Muscle of arm (tissue), 14 donors: ENCODE measurements at places on chromosomes 7 and 10.
A peak's percentile ranks its signal among the peaks of the same experiment; 100 is the strongest.

GRCh38 chr7:46710927-46711326 is 789.9 kb upstream of the IGFBP3 start:
- DNase-seq, result no peak

GRCh38 chr7:16462431-16462889 is 3.1 kb downstream of the SOSTDC1 start:
- DNase-seq, result no peak

GRCh38 chr10:59851864-59852263 is 54.5 kb downstream of the CCDC6 start:
- no peak for DNase-seq

DNA sequence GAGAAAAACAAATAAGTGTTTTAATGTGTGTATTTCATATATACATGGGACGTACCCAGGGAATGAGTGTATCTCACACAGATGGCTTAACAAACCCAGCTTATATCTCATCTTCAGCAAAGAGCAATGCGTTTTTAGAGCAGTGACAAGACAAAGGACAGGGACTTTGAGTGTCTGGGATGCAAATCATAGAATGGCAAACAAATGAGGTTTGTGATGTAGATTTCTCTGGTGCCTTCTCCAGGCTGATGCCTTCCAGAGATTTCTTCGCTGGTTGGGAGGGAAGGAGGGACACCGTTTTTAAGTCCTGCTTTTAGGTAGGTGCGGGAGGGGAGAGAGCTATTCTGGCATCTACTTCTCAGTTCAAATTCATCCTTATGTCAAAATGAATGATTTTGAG is 16.6 kb downstream of the LANCL2 start:
- no peak for DNase-seq

DNA sequence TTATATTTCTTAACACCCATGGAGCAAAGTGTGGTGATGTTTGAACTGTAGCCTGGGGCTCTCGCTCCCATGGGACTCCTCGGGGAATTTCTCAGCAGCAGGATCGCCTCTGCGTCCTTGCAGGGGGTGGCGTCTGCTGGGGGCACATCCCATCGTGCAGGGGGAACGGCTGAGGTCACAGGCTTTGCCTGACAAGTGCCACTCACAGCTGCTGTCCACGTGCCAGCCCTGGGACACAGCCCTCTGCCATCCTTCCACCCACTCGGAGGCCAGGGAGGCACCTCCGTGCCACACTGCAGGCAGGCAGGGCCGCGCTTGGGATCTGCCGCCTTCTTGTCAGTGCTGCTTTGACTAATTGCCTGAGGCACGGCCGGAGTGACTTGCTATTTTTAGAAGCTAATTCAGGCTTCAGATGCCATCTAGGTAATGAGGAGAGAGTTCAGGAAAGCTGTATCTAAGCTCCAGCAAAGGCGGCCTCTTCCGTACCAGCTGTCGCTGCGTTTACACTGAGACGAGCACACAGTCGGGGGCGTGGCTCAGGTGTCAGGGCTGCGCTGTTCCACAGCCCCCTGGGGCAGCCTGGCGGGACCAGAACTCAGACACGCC is 45.7 kb downstream of the PITRM1 start:
- no peak for DNase-seq

DNA sequence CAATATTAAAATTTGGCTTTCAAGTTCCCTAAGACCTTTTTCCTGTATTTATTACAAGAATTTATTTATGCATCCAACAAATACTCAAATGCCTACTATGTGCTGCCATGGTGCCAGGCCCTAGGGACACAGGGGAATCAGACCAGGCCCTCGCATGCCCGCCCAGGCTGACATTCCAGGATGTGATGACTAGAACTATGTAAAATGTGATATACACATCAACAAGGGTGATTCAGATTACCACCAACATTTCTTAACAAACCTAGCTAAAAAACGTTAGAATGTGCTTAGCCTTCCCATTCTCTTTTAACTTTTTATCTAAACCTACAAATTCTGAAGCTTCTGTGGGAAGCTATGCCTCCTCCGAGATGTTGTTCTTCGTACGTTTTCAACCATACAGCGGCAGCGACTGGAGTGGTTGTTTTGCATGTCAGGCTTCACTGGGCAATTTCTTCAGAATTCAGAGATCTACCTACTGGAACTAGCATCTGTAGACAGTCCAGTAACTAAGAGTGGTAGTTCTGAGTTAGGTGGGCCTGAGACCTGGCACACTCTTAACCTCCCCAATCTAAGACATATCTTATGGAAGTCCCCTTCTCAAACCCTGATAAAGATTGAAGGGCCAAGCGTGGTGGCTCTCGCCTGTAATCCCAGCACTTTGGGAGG is 22.1 kb downstream of the GNA12 start:
- DNase-seq, result no peak

DNA sequence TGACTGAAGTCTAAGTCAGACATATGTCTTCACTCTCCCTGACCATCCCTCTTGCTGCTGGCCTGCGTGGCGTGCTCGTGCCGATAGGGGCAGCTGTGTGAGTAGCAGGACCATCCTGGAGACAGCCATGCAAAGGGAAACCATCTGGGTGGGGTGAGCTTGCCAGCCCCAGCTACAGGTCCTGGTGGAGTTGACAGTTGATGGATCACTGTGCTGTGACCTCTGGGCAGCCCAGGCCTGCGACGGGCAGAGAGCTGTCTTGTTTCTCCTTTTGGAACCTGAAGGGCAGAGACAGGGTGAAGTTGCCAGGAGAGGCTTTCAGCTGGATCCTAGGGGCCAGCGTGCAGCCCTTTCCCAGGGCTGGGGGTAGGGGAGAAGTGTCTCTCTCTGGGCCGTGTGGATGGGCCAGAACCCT is 44.7 kb downstream of the GRK5 start:
- no peak for DNase-seq

- DNase-seq, result no peak
Measured at GRCh38 chr7:41385996-41386395, 316.9 kb downstream of the INHBA start.

GRCh38 chr10:72026278-72027111 is 61.9 kb downstream of the SPOCK2 start:
- DNase-seq, result no peak

DNA sequence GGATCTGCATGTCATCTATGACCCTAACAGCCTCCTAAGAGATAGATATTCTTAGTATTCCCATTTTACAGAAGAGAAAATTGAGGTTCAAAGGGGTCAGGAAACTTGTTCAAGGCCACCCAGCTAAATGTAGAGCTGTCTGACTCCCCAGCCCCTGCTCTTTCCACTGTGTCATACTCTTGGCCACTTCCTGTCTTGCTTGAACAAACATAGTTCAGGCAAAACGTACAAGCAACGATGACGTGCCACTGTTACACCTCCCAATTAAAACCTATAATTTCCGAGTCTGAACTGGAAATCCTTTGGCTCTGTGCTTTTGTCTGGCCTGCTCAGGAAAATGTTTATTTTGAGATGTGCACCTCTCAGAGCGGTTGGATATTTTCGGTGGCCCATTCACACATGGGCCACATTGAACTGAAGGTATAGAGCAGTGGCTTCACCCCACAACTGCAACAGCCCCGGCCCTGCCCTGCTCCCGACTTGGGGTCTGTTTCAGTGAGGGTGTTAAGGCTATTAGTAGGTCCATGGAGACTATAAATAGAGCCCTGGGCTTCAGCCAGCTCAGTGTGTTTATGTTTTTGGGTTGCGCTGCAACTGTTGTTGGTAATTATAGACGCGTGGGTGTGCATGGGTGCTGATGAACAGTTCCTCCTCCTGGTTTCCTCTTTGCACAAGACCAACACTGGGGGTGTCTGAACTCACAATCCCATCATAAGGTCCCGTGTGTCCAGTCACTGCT is 172.3 kb upstream of the ADO start:
- peak; percentile 42 for DNase-seq

DNA sequence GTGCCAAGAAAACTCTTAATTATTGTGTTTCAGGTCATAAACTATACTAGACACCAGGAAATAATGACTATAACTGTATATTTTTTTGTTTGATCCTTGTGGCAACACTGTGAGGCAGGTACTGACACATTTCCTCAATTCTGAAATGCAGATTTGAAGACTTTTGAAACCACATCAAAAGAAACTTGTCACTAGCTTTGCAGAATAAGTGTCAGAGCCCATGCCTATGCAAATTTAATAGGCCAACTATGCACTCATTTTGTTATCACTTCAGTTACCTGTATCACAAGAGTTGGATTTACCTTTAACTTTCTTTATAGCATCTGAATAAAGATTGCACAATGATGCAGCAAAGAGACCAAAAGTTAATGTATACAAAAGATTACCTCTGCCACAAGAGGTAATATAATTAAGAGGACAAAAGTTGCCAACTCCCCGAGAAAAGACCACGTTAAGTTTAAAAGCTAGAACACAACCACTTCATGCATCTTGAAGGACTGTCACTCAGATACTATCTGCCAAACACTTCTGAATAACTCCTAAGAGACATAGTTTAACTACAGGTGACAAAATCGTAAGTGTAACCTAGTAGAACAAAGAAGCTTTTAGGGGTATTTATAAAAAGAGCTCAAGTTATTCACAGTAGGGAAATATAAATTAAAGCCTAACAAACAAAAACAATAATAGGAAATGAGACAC is 80.5 kb downstream of the ELAPOR2 start:
- DNase-seq, result no peak

DNA sequence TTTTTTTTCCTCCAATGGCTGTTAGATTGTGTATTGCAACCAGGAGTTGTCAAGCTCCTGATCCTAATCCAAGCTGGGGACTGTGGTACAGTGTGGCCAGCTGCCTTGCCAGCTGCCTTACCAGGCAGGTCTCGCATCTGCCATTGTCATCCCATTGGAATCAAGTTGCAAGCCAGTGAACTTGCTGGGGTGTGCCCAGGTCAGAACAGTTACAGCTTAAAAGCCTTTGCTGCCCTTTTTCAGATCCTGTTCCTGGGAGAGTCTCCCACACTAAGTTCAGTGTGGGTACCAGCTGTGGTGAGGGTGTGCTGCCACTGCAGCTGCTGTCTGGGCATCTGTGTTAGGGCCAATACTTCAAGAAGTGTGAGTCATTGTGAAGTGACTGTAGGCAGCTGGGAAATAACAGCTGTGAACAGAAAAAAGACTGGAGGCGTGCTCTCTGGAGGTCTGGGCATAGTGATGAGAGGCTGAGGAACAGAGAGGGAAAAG is 72.8 kb downstream of the CCNY start:
- DNase-seq, result peak; percentile 50

DNA sequence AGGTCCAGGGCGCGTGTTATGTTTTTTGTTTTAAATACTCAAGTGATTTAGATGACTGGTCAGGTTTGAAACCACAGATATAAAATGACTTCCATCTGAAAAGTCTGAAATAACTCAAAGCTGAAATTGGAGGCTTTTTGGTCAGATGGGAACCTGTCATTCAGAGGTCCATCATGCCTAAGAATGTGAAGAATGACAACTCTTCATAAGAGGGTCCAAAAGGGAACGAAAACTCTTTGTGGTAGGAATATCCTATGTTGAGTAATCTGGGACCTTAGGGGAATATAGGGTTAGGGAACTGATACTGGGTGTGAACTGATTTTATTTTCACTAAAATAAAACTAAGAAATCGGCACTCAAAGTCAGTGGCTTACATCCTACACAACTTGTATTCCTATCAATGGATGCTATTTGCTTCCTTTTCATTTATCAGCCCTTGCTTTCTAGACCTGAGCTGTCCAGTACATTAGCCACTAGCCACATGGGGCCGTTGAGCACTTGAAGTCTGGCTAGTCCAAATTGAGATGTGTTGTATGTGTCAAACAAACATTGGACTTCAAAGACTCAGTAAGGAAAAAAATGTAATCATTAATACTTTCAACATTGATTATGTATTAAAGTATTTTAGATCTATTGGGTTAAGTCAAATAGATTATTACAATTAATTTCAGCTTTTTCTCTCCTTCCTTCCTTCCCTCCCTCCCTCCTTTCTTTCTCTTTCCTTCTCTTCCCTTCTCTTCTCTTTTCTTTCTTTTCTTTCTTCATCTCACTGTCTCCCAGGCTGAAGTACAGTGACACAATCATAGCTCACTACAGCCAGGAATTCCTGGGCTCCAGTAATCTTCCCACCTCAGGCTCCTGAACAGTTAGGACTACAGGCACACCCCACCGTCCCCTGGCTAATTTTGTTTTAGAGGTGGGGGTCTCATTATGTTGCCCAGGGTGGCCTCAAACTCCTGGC is 56.5 kb upstream of the KDM7A start:
- DNase-seq, result no peak

DNA sequence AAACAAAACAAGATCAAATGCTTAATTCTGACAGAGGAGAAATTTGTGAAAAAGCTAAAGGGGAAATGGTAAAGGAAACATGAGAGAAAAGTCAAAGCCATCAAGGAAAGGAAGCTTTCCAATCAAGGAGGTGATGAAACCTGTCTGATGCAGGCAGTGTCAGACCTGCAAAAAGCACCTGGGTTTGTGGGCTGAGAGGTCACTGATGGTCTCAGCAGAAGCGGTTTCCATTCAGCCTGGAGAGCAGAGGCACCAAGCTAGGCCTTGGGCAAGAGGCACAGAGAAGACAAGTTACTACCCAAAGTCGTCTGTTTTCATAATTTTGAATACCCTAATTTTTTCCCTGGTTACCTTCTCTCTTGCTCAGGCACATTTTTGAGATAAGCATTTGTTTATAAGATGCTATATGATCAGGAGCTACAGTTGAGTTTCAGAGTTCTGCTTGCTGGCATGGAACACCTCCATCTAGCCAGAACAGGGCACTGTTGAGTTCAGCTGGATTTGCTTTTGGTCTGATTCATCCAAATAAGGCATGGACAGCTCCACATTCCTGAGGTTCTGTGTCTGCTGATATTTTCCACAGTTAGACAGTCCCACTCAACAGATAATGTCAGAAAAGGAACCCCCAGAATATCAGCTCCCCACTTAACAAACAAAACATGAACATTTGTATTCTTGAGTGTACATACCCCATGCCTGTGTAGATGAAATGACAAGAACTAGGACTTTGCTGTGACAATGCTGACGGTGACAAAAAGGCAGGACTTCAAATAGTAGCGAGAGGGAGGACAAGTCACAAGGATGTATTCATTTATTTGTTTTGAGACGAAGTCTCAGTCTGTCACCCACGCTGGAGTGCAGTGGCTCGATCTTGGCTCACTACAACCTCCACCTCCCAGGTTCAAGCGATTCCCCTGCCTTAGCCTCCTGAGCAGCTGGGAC is 4.9 kb upstream of the PPIA start:
- no peak for DNase-seq
